ENCODE measurements at places on chromosomes 5 and 9. TPM values are rescaled to one million over a fixed set of nuclear protein-coding genes. Genes with fewer than 3 reads are reported as not detected.

The PCDHGA6 gene
- total RNA-seq, result 13.1 TPM

The CBY3 gene
- total RNA-seq, result 1.4 TPM

The CCL27 gene
- total RNA-seq, result not detected

The DDX4 gene
- not detected for total RNA-seq

GRCh38 chr5:91938441-91938840 is 555.3 kb upstream of the ARRDC3 start:
- DNase-seq, result no peak

The NR4A3 gene
- total RNA-seq, result 9.7 TPM

DNA sequence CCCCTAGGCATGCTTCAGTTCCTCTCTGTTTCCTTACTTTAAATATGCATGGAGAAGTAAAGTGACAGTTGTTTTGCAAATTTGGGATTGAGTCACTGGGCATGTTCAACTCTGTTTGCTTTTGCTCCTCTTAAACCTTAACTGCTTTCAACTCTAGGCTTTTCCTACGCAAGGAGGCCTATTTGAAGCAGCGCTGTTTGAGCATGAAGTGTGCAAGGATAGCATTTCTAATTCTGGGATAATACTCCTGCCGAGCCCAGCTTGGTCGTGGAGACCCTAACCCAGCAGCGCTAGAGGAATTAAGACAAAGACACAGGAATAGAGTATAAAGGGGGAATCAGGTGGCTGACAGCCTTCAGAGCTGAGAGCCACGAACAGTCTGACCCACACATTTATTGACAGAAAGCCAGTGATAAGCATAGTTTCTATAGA is 803.4 kb upstream of the CDH10 start:
- DNase-seq, result no peak

DNA sequence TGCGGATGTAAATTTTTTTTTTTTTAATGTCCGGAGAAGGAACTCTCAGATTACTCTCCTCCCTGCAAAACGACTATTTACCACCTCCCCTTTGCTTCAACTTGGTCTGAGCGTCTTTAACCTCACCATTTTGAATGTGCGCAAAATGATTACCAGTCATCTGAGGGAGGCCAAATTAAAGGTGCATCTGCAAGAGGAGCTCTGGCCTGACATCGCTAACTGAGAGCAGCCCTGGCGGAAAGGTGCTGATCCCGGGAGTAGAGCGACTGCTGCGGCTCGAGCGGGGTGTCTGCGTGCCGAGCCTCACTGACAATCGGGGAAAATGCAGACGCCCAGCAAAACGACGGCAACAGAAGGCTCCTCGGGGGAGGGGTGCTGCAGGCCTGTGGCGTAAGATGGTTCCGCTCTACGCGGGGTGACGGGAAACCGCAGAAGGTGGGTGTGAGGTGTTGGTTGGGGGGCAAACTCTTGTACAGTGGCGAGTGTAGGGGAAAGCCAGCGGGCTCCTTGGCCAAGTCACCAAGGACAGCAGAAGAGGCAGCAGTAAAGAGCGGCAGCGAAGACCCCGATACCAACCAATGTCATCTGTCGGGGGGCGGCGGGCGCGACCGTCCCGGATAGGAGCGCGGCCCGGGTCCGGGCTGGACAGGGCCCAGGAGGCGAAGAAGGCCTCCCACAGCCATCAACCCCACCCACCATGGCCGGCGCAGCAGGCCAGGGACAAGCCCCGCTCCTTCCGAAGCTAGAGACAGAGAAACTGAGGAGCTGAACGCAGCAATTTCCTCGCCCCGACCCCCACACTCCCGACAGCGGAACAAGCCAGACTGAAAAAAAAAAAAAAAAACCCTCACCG is 557 bp downstream of the PJA2 start:
- DNase-seq, result peak; percentile 49

The IL4 gene
- not detected for total RNA-seq

The FOXD4L4 gene
- total RNA-seq, result not detected

The DMRT2 gene
- not detected for total RNA-seq

GRCh38 chr5:173973616-173973969 is 15.4 kb upstream of the C5orf47 start:
- no peak for DNase-seq

The NPR3 gene
- total RNA-seq, result 25.7 TPM

- DNase-seq, result no peak
These were observed 131.5 kb downstream of the PAM start for GRCh38 chr5:102886586-102886985.

The C9orf50 gene
- not detected for total RNA-seq

GRCh38 chr5:36199620-36200019 is 42.1 kb downstream of the NADK2 start:
- DNase-seq, result no peak
